Activated naive CD8-positive, alpha-beta T cell treated with anti-CD3 and anti-CD28 coated beads for 36 hours (primary cell): ENCODE measurements at places on chromosomes 7 and 10.

DNA sequence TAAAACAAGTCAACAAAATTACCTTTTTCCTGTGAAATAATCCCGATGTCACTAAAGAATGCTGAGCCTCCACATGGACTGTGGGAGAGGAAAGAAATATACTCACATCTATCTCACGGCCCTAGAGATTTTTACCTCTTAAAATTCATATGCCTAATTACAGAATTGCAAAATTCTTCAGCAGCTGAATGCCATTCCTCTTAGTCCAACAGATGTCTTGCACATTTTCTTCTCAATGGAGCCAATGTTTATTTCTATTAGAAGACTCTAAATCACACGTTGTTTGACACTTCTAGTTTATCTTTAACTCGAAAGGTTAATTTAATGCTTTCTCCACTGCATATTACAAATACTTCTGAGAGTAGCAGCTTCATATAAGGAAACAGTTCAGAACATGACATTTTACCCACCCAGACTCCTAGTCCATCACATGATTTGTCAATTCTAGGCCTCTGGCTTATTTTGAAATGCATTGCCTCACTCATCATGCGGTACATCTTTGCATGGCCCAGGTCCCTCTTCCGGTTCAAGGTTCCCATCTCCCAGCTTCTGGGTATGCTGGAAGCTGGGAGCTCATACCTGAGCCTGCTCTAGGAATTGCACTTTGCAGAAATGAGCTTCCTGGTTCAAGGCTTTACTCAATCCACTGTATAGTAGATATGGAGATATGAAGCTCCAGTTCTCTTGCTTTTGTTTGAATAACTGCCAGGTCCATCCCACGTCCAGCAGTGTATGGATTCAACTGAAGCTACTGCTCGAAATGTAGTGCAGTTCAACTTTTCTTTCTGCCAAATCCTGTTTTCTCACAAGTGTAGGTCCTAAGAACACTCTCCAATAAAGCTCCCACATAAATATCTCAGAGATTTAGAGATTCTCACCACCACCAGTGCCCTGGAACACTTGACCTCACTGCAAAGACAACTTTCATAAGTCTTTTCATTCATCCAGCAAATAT, 306.2 kb downstream of the GPR37 start:
- DNase-seq: no peak

GRCh38 chr10:69718951-69719350, 82.8 kb upstream of the COL13A1 start:
- DNase-seq: no peak

DNA sequence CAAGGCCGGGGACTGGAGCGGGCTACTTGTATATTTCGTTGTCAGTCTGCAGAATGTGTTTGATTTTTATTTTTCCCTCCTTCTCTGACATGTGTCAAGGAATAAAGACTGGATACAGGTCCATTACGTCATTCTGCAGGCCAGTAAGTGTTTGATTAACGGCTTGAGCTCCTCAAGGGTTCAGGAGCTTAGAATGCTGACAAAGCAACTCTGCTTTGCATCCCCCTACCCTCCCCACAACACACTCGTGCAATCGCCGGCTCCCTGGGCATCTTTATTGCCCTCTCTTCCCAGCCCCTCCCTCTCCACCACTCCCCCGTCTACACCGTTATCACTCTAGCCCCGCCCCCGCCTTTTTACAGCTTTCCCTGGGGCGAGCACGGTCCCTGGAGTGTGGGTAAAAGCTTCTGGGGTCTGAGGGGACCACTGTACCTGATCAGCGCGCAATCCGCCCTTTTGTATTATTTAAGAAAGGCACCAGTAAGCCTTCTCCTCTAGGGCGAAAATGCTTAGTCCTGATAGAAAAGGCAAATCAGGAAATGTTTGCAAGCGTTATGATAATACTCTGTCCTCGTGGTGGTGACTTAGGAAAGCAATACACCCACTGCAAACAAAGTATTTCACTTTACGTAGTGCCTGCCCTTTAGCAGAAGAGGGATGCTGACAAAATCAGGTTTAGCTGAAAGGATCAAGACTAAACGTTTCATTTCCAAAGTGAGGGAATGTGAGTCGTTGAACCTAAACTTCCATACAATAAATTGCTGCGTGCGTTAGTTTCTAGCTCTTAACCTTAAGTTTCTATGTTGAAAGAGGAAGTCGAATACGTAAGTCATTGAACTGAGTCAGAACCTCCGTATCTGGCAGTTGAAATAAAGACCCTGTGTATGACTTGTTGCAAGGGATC, 1.4 kb upstream of the CREB5 start:
- no peak for DNase-seq

DNA sequence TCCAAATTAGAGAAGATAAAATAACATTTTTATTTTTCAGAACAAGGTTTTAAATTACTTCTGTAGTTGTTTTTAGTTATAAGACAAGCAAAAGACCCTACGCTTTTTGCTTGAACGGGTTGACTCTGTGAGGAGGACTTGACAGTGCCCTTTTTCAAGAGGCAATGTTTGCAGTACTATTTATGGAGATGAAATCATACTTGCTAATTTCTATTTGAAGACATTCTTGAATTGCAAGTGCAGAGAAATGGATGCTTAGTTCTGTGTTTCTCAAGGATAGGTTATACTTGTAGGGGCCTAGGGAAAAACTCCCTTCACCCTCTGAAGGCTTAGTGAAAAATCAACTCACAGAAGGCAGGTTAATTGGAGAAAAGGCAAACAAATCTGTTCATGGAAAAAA, 1229.5 kb downstream of the REEP3 start:
- no peak for DNase-seq

DNA sequence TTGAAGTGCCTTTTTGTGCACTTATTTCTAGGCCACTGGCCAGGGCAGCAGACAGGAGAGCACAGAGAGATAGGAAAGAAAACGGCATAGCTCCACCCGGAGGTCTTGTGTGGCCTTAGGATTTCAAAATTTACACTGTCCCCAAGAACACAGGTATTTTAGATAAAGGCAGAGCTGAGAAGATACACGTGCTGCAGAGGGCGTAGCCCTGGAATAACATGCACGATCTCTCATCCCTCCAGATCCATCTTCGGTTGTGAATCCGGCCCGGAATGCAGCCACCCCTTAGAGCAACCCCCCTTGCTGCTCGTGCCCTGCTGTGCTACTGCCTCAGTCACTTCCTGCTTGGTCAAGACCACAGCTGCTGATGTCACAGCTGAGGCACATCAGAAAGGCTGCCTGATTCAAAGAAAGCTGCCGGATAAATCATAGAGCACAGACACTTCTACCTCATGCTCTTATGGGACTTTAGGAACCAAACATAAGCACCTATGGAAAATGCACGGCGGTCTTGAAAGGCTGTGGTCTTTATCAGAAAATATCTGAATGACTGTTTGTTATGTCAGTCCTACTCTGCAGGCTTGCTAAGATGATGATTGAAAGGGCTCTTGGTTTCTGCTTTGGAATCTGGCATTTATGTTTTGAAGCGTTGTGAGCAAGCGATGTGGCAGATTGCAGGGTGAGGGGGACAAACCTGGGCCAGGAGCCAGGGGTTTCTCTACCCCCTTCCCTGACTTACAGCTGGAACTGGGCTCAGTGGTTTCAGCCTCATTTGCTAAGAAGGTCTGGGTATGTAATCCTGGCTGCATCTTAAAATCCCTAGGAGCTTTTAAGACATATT, 152.0 kb downstream of the SVIL start:
- DNase-seq: peak; percentile 60

DNA sequence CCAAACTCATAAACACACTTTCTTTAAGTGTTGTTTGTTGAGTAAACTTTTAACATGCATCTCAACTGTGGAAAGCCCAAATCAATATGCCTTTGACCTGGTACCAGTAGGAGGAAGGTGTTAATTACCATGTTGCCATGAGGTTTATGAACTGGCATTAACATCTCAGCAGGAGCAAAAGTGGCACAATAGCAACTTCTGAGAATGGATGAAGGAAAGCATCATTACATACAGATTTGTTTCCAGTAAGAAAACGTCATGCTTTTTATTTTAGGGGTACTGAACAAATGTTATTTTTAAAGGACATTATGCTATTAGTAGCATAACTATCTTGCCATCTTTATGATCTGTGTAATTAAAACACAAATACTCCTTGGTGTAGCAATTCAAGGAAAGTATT, 51.1 kb downstream of the ARMC3 start:
- DNase-seq: no peak

- no peak for DNase-seq
Observed at GRCh38 chr7:153297141-153297540, 537.6 kb downstream of the ACTR3B start.

GRCh38 chr7:123823898-123824753, 20.8 kb upstream of the HYAL4 start:
- peak; percentile 61 for DNase-seq

DNA sequence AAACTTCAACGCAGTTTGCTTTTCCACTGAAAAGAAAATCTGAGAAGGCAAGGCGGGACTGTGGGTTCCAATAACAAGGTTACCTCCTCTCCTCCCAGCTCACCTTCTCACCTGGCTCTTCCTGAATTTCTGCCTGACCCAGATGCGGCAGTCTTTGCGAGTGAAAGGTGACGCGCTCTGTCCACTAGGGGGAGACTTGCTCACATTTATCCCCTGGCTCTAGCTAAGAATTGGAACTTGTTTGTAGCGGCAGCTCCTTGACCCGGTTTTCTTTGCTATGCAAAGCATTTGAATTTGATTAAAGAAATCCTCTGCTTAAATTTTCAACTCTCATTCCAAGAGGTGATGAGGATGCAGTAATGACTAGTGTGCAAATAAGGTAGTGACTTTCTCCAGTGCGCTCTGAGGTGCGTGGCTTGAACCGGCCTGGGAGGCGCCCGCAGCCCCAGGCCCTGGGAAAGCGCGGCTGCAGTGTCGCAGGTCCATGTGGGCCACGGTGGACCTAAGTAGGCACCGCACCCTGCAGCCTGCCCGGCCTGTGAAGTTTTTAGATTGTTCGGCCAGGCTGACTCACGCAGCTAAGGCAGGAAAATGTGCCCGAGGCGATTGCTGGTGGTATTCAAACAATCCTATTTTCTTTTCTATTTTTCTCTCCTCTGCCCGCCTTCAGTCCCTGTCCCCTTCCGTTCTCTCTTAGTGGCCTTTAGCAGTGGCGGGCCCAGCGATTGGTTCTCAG, 336.9 kb upstream of the NPSR1 start:
- DNase-seq: peak; percentile 25

GRCh38 chr10:101840102-101840684, 3.4 kb downstream of the KCNIP2 start:
- DNase-seq: peak; percentile 31

GRCh38 chr10:130364631-130365411, 228.6 kb downstream of the GLRX3 start:
- DNase-seq: no peak

GRCh38 chr7:2938514-2939192, 94.5 kb upstream of the GNA12 start:
- DNase-seq: no peak

DNA sequence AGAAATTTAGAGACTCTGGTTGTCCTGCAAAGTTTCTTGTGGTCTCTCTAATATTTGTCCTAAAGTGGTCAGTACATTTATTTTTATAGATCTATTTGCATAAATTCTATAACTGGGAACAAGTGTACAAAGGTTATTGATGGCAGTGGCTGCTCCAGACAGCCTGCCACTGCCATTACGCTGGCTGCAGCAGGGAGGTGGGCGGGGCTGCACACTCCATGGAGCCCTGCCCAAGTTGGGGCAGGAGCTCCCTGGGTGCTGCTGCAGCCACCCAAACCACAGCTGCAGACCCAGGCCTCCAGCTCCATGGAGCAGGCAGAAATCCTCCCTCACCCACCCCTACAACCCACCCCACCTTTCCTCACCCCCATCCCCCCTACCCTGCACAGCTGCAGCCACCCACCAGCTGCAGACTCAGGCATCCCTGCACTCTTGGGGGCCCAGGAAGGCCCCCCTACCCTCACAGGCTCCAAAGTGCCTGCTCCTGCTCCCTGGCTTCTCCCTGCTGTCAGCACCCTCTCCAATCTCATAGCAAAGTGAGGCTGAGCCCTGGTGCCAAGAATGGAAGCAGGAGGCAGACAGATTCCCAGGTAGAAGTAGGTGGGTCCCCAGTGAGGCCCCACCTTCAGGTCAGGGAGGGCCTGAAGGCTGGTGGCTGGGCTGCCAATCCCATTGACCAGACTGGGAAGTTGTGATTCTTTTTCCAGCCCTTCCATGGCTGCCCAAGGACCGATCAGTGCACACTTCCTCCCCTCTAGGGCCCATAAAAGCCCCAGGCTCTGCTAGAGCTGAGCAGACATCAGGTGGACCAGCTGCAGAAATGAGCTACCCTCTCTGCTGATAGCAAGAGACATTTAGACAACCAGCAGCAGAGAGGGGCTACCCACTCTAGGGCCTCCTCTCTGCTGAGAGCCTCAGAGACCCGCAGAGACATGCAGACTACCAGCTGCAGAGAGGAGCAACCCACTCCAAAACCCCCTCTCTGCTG, 4.8 kb upstream of the CYP3A43 start:
- no peak for DNase-seq

- DNase-seq: peak; percentile 6
Observed at GRCh38 chr7:37065779-37066271, 341.5 kb upstream of the AOAH start.

GRCh38 chr7:157497367-157497743, 160.6 kb downstream of the DNAJB6 start:
- no peak for DNase-seq

DNA sequence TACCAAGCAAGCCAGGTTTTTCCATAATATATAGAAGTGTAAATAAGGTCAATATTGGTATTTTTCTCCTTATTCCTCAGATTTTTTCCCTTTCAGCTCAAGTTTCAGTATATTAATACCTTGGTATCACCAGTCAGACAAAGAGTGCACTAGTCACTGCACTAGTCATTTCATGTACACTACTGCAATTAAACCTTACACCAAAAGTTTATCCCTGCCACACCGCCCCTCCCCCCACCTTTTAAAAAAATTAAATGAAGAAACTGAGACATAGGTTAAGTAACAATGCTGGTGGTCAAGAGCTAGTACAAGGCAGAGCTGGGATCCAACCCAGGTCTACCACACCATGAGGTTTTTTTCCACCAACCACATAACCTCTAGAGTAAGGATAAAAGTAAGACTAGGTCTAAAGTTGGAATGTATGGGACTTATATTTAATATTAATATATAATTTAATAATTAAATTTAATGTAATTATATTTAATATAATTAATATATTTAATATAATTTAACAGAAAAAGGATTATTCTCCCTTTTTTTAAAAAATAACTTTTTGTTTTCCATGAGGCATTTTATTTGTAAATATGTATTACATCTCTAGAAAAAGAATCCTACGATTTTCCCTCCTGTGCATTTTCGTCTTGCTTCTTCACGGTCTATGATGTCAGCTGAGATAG, 68.5 kb downstream of the NT5C2 start:
- no peak for DNase-seq

DNA sequence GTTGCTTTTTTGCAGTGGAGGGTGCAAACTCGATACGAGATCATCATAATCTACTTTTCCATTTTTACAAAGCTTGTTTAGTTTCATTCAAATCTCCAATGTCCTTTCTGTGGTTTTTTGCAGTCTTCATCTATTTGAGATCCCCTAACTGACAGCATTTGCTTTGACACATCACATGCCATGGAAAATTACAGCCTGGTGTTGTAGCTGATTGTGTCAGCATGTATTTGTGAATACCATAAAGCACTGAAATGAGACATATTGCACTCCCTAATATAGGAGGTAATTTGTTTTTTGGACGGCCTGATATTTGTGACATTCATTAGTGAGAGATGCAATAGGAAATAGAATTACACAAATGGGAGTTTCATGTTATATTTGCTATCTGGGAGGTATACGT, 620.8 kb downstream of the KCNMA1 start:
- DNase-seq: no peak

- no peak for DNase-seq
Observed at GRCh38 chr7:88062238-88062637, 128.2 kb downstream of the ADAM22 start.
